ENCODE measurements at places on chromosomes 3 and 15.

DNA sequence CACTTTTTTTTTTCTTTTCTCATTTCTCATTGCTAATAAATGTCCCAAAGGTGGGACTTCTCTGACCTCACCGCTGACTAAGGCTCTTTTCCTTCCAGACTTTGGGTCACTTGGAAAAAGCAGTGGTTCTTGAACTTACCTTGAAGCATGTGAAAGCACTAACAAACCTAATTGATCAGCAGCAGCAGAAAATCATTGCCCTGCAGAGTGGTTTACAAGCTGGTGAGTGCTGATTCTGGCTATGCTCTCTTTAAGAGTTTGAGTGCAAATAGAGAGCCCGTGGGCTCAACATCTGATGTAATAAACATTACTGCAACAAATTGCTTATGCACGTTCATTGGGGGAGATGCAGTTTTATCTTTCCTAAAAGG is 2.0 kb downstream of the BHLHE40 start:
- DNase-seq = peak; percentile 55

- no peak for DNase-seq
These were observed 228.6 kb downstream of the TJP1 start for GRCh38 chr15:29593629-29594028.

- peak; percentile 98 for DNase-seq
These were observed 18.1 kb downstream of the GBE1 start for GRCh38 chr3:81743096-81744025.

GRCh38 chr15:70672081-70672480 is 91.3 kb downstream of the UACA start:
- no peak for DNase-seq

DNA sequence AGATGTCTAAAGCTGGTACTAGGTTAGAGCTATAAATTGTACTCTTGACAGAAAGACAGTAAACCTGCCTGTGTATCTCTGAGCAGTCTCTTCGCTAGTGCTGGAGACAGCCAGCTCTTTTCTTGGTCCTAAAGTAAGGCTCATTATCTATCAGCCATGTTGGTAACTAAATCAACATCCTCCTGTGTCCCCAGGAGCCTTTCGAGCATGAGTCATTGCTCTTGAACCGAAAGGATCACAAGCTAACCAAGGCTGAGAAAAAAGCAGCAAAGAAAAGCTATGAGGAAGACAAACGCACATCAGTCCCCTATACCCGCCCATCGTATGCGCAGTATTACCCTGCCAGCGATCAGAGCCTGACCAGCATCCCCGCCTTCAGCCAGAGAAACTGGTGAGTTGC is 25.0 kb upstream of the TEX264 start:
- DNase-seq = no peak

- DNase-seq = no peak
These were observed 431.2 kb upstream of the THBS1 start for GRCh38 chr15:39149636-39150150.

DNA sequence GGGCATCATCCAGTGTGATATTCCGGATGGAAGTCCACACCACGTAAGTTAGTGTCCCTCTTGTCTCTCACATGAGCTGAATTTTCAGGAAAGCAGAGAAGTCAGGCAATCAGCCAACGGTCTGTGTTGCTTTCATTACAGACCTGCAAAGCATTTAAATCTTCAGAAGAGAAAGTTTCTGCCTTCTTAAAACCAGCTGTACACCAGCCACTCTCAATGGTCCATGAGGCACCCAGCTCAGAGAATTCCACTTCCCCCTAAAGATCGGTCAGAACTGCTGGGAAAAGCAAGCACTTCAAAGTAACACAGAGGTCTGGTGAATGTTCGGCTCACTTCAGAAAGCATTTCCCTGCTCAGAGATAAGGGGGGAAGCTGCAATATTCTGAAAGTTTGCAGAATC is 903.7 kb downstream of the EPHA3 start:
- DNase-seq = peak; percentile 31

GRCh38 chr15:99452010-99452409 is 113.8 kb upstream of the MEF2A start:
- DNase-seq = no peak

DNA sequence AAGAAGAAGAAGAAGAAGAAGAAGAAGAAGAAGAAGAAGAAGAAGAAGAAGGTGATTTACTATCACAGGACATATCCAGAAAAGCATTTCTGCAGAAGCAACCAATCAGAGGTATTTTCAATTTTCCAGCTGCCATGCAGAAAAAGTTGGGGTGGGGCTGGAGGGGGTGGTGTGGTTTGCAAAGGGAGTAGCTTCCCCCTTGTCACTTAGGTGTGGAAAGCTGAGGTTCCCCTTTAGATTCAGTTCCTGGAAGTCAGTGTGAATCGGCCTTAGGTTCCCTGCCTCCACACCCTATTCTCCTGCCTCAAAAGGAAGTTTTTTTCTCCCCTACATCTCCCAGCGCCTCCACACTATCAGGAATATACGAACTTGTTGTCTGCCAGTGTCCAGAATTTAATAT is 276.7 kb upstream of the ARRDC4 start:
- no peak for DNase-seq

GRCh38 chr3:61371123-61371522 is 119.9 kb upstream of the FHIT start:
- peak; percentile 3 for DNase-seq

- no peak for DNase-seq
These were observed 134.3 kb downstream of the ATP10A start for GRCh38 chr15:25728816-25729215.

- DNase-seq = peak; percentile 85
These were observed 118.9 kb downstream of the DPH6 start for GRCh38 chr15:35427091-35427490.

DNA sequence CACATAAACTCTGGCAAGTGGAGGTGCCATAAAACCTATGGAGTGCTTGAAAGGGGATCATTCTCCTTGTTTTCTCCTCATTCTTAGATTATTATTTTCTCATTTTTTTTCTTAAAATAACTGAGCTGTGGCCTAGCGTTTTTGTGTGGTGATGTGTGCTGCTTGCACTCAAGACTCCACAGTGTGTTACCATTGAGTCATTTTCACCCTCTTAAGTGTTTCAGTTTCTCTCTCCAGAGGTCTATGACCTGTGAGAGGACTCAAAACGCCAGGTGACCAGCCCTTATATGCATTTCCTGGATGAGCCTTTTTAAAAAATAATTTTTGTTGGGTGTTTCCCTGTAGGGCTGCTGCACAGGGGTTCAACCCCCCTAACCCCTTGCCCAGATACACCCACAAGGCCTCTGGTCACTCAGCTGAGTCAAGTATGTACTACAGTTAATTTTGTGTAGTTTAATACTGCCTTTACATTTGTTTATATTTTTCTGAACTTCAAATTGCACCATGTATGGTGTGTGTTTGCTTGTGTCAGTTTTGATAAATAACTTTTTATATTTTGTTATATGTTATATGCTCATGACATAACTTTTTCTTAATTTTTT is 15.4 kb upstream of the BTLA start:
- no peak for DNase-seq

- no peak for DNase-seq
These were observed 16.0 kb downstream of the GOLGA8S start for GRCh38 chr15:23370578-23370977.

GRCh38 chr3:14583548-14584091 is 43.5 kb upstream of the GRIP2 start:
- no peak for DNase-seq

GRCh38 chr3:156750874-156751245 is 75.3 kb upstream of the LEKR1 start:
- peak; percentile 41 for DNase-seq

Data from fibroblast of pulmonary artery (primary cell).